HT-29 (cell line): ENCODE measurements at places on chromosomes 16 and 17. TPM values are rescaled to one million over a fixed set of nuclear protein-coding genes. Genes with fewer than 3 reads are reported as not detected.

The NPIPA2 gene
- total RNA-seq, result not detected in 2 replicates

The SEC14L5 gene
- total RNA-seq, result 0.08 TPM in 1 of 2 replicates, not detected in the other

The GFAP gene
- total RNA-seq, result 0.29 and 0.46 TPM in 2 replicates

The WDR90 gene
- 162 and 168 TPM in 2 replicates for total RNA-seq
